Mesothelial cell of epicardium (in vitro differentiated cells): ENCODE measurements at places on chromosomes 1 and 21. TPM values are rescaled to one million over a fixed set of nuclear protein-coding genes. Genes with fewer than 3 reads are reported as not detected.

The RNF186 gene
- not detected in 3 replicates for total RNA-seq

The WDTC1 gene
- 40.2 to 42.2 TPM (median 41.3 TPM) in 3 replicates for total RNA-seq

The RHOU gene
- 39.8 to 40.6 TPM (median 40.6 TPM) in 3 replicates for total RNA-seq

DNA sequence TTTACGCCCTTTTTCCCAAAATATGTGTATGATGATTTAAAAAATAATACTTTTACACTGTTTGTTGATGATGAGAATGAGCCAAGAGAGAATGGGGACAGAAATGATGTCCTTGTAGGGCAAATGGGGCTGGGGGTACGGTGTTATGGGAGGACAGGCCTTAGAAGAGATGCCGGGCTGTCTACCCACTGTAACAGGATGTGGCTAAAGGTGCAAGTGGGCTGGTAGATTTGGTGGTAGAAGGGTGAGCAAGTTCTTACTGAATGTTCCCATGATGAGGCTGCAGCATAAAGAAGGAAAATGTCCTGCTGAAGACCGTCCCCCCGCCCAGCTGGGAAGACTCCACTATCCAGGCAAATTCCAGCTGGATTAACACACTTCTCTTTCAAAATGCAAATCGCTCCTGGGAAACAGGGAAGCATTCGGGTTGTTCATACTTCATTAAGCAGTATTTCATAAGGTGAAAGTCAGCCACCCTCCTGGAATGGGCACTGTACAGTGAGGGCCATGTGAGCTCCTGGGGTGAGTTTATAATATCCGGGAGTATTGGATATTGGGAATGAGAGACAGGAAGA lies 14.0 kb downstream of the GPA33 start:
- DNase-seq: no peak

DNA sequence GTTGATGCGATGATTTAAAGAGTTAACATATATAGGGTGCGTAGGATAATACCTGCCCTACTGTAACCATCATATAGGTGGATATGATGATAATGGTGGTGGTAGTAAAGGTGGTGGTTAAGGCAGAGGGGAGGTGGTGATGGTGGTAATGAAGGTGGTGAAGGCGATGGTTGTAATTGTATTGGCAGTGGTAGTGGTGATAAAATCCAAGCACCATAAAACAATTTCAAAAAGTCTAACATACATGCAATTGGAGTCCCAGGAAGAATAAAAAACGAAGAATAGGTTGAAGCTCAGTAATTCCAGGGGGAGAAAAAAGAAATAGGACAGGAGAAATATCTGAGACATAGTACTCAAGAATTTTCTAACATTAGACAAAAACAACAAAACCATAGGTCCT lies 27.3 kb upstream of the RAB4A start:
- no peak for DNase-seq

DNA sequence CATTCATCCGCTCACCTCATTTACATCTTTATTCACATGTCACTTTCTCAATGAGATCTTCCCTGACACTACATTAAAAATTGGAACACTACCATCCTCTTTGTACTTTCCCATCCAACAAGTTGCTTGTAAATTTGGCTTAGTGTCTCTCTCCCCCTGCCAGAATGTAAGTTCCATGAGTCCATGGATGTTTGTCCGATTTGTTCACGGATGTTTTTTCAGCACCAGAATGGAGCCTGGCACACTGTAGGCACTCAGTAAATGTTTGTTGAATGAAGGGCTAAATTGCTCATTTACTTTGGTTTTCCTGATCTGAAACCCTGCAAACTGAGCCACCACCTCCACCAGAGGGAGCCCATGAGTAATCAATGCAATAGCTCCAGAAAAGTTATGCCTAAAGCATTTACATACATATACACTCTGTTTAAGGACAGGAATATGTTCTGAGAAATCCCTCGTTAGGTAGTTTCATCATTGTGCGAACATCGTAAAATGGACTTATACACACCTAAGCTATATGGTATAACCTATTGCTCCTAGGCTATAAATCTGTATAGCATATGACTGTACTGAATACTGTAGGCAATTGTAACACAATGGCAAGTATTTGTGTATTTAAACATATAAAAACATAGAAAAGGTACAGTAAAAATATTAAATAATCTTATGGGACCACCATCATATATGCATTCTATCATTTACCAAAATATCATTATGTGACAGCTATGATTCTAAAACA lies 2.8 kb upstream of the EYA3 start:
- no peak for DNase-seq

GRCh38 chr1:163897412-163898155 lies 575.8 kb downstream of the NUF2 start:
- no peak for DNase-seq

DNA sequence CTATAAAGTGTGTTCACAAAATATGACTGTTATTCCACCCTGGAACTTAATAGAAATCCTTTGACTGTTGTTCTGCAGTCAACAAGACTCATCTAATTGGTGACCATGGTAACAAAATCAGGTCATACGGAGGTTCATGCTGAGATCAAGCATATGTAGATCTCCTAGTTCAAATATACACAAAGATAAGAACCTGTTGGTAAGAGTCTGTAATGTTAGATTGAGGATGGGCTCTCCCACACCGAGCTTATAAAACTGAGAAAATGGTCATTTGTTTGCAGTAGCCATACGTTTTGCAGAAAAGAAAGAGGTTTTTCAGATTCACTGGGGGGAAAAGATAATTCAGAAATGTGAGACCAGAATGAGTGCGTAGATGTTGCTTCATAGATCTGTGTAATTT lies 468.1 kb downstream of the RPS6KC1 start:
- no peak for DNase-seq

GRCh38 chr21:29943885-29944284 lies 4.1 kb upstream of the GRIK1 start:
- no peak for DNase-seq

- no peak for DNase-seq
Observed at GRCh38 chr1:63975481-63975880, 201.7 kb downstream of the ROR1 start.

The GJB4 gene
- total RNA-seq: not detected in 3 replicates

DNA sequence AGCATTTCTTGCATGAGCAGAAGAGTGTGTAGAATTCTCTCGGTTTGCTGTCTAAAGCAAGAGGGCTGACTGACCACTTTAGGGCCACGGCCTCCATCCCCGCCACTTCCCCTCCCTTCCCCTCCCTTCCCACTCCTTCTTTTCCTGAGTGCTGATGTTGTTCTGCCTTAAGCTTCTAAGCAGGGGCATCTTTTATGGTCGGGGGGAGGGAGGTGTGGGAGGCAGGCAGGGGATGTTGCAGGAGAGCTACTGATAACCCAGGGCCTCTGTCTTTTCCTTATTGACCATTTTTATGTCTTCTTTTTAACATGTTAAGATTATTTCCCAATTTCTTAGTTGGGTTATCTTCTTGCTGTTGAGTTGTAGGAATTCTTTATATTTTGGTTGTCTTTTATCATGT lies 15.1 kb downstream of the USP25 start:
- DNase-seq: no peak

The ITGB2 gene
- 0.61 to 1.4 TPM (median 0.74 TPM) in 3 replicates for total RNA-seq

The RAD54L gene
- 11.2 to 12.2 TPM (median 11.7 TPM) in 3 replicates for total RNA-seq

DNA sequence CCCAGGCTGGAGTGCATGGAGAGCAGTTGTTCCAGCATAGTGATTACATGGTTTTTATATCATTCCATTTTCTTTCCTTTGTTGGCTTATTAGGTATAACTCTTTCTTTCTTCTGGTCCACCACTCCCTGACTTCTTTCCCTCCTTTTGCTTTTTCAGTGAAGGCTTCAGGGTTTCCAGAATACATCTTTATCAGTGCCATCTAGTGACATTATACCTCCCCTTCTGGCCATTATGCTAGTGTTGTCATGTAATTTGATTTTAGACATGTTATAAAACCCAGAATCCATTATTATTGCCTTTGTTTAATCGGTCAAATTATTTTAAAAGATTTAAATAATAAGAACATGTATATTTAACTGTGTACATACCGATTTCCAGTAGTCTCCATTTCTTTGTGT lies 10.6 kb downstream of the RNU1-1 start:
- no peak for DNase-seq

The SH3BGR gene
- total RNA-seq: 4.3 to 4.6 TPM (median 4.5 TPM) in 3 replicates

The KRTAP21-2 gene
- total RNA-seq: not detected in 3 replicates

The SPRR4 gene
- not detected in 3 replicates for total RNA-seq

The CFHR2 gene
- not detected in 3 replicates for total RNA-seq

GRCh38 chr1:21330544-21330943 lies 40.3 kb upstream of the ECE1 start:
- no peak for DNase-seq

DNA sequence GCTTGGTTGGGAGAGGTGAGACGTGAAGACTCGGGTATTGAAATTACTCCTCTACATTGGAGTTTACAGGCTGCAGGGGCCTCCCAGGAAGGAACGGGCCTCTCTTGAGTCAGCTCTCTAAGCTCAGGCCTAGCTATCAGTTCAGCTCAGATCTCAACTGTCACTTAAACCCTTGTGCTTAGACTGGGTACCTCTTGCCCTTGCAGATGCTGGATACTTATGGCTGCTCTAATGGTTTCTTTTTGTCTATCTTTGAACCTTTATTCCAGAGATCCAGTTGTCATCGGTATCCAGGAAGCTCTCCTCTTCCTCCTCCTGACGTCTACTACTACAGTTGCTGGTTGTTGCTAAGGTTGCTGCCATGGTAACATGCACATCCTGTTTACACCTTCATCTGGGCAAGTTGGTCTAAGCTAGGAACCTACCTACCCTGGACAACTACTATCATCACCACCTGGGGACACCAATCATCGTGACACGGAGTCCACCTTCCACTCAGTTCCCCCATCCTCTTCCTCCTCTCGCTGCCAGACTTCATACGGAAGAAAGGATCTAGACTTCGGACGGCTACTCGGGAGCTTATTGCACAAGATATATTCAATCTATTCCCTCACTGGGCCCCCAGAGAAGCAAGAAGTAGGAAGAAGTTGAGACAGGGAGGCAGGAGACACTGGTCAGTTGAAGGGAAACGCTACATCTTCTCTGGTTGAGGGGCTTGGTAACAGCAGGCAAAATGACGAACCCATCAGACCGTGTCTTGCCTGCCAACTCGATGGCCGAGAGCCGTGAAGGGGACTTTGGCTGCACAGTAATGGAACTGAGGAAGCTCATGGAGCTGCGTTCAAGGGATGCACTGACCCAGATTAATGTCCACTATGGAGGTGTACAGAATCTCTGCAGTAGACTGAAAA lies 56.1 kb downstream of the ATP2B4 start:
- DNase-seq: no peak

DNA sequence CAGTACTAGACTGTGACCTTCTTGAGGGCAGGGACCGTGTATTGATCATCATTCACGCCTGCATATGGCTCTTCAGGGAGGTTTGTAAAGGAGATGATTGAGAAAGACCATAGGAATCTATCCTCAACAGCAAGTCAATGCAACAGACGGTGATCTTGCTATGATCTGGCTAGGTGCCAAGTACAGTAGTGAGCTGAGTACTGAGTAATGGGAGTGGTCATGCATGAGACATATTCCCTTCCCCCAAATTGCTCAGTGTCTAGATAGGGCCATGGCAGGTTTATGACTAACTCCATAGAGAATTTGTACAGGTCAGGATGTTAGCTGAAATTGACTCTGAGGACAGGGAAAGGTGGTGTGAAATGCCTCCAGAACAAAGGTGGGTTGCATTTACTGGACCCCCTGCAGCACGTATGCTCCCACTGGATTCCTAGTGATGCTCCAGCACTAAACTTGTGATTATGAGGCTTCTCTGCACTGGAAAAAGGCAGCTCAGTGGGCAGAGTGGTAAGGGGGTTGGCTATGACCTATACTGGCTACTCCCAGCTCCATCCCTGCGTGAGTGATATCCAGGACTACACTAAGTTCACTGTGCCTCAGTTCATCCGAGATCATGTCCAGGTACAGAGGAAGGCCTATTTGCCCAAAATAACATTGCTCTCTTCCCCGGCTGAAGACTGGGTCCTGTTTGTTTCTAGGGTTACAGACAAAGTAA lies 37.2 kb downstream of the KCNJ6 start:
- no peak for DNase-seq

The NUAK2 gene
- 5.7 to 6.2 TPM (median 5.8 TPM) in 3 replicates for total RNA-seq

The RHCE gene
- total RNA-seq: 0.72 to 0.86 TPM (median 0.75 TPM) in 3 replicates

DNA sequence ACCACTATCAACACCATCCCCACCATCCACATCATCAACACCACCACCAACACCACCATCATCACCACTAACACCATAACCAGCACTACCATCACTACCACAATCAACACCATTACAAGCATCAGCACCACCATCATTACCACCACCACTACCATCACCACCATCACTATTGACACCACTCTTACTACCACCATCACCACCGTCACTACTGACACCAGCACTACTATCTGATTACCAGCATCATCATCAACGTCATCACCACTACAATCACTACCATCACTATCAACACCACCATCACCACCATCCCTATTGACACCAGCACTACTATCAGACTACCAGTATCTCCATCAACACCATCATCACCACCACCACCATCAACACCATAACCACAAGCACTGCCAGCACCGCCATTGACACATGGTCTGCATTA lies 106.1 kb upstream of the RUNX3 start:
- DNase-seq: no peak

The ADCY10 gene
- 0.04 to 0.47 TPM (median 0.16 TPM) in 3 replicates for total RNA-seq

- DNase-seq: no peak
Observed at GRCh38 chr1:55682198-55682597, 467.0 kb upstream of the USP24 start.

GRCh38 chr1:230050973-230051735 lies 15.9 kb upstream of the GALNT2 start:
- DNase-seq: no peak

DNA sequence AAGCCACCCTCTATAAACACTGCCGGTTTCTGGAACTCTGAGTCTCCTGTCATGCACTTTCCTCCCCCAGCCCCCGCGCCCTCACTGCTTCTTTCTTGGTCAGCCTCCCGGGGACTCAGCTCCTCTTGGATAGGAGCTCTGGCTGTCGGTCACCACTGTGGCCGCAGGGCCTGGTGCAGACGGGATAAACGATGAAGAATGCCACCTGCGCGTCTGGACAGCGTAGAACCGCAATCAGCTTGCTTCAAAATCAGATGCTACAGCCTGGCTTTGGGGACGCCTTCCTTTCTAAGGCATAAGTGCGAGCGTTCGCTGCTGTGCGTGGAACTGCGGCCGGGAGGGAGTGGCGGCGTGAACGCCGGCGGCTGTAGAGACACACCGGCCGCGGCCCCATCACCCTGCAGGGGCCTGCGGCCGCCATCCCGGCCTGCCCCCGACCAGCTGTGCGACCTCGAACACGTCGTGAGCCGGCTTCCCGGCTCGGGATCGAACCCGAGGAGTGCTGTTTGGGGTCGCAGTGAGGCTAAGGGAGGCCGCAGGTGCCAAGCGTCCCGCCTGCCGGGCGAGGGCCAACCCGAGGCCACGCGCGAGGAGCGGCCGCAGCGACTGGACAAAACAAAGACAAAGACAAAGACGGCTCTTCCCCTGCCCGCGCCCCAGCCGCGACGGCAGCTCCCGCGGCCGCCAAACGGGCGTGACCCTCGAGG lies 688 bp downstream of the PTTG1IP start:
- no peak for DNase-seq

The GBP1 gene
- 52.3 to 58.3 TPM (median 55.5 TPM) in 3 replicates for total RNA-seq

The WNT3A gene
- 0.09 to 0.16 TPM in 2 of 3 replicates, not detected in the other for total RNA-seq
